AML-193 (cell line): ENCODE measurements at places on chromosomes 1 and 21.
A peak's percentile ranks its signal among the peaks of the same experiment; 100 is the strongest.

GRCh38 chr1:34696981-34697380, 57.9 kb upstream of the GJB5 start:
- DNase-seq = no peak

GRCh38 chr1:24536391-24536840, 19.5 kb upstream of the NCMAP start:
- DNase-seq = peak; percentile 11

DNA sequence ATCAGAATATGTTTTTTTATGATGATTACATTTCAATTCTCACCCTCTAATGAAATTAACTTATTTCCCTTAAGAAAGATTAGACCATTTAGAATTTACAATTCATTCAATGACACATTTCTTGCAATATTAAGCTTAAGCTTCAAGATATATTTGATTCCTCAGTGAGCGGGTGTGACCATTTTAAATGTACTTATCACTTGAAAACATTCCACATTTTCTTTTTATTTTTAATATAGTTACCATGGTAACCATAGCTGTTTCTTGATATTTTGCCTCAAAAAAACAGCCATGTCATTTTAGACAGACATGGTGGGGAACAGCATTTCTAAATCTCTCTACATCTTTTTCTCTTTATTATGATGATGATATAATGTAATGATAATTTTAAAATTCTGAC, 1029.0 kb upstream of the B3GALT2 start:
- no peak for DNase-seq

GRCh38 chr1:187870552-187870951, 1041.8 kb downstream of the PLA2G4A start:
- DNase-seq = no peak

DNA sequence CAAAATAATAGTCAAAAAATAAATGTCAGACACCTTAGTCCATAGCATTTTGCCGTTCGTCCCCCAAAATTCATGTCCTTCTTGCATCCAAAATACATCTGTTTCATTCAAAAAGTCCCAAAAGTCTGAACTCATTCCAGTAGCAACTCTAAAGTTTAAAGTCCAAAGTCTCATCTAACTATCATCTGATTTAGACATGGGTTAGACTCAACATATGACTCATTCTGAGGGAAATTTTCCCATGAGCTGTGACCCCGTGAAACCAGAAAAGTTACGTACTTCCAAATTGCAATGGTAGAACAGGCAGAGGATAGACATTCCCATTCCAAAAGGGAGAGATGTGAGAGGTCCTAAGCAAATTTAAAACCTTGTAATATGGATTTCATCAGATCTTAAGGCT, 48.6 kb upstream of the CACHD1 start:
- no peak for DNase-seq
